ENCODE measurements at places on chromosomes 2 and 18. TPM values are rescaled to one million over a fixed set of nuclear protein-coding genes. Genes with fewer than 3 reads are reported as not detected.

DNA sequence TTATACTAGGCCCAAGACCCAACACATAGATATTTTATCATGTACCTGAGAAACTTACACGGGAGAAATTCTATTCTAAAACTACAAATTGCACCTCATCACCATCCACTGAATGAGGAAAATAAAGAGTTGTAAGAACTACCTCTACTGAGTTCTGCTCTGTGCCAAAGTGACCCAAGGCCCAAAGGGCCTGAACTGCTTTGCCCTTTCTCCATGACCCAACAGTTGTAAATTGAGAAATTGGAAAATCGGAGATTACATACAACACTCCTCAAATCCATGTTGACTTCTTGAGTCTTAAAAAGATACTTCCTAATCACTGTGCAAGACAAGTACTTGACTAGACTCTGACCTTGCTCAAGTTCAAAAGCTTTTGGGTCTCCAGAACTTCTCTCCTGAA is 8.8 kb downstream of the NR4A2 start:
- H3K27me3 ChIP-seq: peaks cover 12% of the 10 kb centered on the region
- H3K27ac ChIP-seq: no peak overlapping the region
- H3K4me3 ChIP-seq: no peak overlapping the region
- no peaks in the 10 kb centered on the region for H3K36me3 ChIP-seq
- DNase-seq: no peak

GRCh38 chr2:9644603-9645002 is 13.8 kb upstream of the YWHAQ start:
- no peaks in the 10 kb centered on the region for H3K27me3 ChIP-seq
- no peak overlapping the region for H3K27ac ChIP-seq
- H3K4me3 ChIP-seq: no peak overlapping the region
- H3K4me1 ChIP-seq: peaks cover 2% of the 10 kb centered on the region
- H3K36me3 ChIP-seq: no peaks in the 10 kb centered on the region

DNA sequence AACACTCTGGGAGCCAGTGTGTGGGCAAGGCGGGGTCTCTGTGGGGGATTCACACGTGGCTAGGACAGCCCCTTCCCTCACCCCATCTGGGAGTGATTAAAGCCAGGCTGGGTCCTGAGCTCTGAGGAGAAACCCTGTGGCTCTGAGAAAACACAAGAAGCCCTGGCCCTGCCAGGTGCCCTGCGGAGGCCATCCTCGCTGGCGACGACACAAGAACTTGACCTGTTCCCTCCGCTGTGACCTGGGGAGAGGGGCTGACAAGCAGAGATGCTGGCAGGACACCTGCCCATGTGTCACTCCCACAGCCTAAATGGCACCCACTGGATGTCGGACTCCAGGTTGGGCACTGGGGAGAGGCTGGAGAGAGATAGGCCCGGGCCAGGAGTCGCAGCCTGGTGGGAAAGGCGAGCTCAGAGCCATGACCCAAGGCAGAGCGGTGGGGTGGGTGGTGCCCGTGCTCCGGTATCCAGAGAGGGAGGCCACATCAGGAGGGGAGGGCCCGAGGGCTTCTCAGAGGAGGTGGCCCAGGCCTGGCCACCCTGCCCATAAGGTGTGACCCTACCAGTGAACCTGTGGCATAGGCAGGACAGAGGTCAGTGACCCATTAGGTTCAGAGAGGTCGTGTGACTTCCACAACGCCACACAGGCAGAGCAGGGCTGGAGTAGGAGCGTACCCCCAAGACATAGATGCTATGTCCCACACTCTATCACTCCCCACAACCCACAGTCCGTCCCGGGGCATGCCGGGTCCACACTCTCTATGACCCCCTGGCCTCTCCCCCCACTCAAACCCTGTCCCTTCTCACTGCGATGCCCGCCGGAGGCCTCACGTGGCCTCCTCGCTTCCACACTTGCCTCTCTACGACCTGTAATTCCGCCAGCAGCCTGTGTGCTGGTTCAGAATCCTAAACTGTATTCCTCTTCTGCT is 59.4 kb upstream of the HPCAL1 start:
- H3K27me3 ChIP-seq: 0 out of 2 replicates have a peak, but pooled peaks cover 2% of the 10 kb centered on the region
- H3K36me3 ChIP-seq: no peaks in the 10 kb centered on the region
- no peak overlapping the region for H3K4me3 ChIP-seq
- H3K4me1 ChIP-seq: no peaks in the 10 kb centered on the region

DNA sequence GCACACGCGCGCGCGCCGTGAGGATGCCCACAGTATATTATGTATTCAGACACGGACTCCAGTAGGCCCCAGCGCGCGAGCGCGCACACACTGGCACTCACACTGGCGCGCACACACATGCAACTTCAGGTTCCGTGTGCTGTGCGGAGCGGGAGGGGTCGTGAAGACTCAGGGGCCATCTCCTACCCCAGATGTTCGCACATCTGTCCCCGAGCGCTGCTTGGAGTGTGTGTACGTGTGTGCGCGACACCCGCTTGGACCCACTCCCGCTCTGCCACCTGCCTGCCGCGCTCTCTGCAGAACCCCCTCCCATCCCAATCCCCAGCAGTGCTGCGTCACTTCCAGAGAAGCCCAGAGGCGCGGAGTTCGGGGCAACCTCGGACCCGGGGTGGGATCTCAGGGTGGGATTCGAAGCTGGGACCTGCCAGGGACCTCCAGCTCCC is 2.6 kb downstream of the NRP2 start:
- DNase-seq: no peak
- peak overlapping the region; percentile 64 for H3K27ac ChIP-seq
- no peaks in the 10 kb centered on the region for H3K36me3 ChIP-seq
- no peaks in the 10 kb centered on the region for H3K27me3 ChIP-seq

GRCh38 chr2:176851200-176851888 is 361.2 kb upstream of the HNRNPA3 start:
- peaks cover 7% of the 10 kb centered on the region for H3K27me3 ChIP-seq
- H3K4me3 ChIP-seq: no peak overlapping the region
- H3K36me3 ChIP-seq: no peaks in the 10 kb centered on the region
- DNase-seq: no peak

- no peaks in the 10 kb centered on the region for H3K27me3 ChIP-seq
- no peak overlapping the region for H3K27ac ChIP-seq
- H3K36me3 ChIP-seq: peaks cover 79% of the 10 kb centered on the region
Measured at GRCh38 chr2:105393373-105394055, 5.3 kb downstream of the FHL2 start.

GRCh38 chr2:228774548-228774947 is 496.5 kb downstream of the PID1 start:
- H3K4me3 ChIP-seq: no peak overlapping the region
- H3K27me3 ChIP-seq: no peaks in the 10 kb centered on the region
- H3K4me1 ChIP-seq: no peaks in the 10 kb centered on the region
- no peaks in the 10 kb centered on the region for H3K36me3 ChIP-seq
- no peak overlapping the region for H3K27ac ChIP-seq

GRCh38 chr2:236117401-236117800 is 50.8 kb downstream of the GBX2 start:
- no peak for DNase-seq
- no peak overlapping the region for H3K4me3 ChIP-seq
- peaks cover 6% of the 10 kb centered on the region for H3K4me1 ChIP-seq

- no peak overlapping the region for H3K4me3 ChIP-seq
- H3K36me3 ChIP-seq: peaks cover 14% of the 10 kb centered on the region
- H3K27me3 ChIP-seq: no peaks in the 10 kb centered on the region
- no peak for DNase-seq
Measured at GRCh38 chr2:173185437-173185836, 109.8 kb downstream of the MAP3K20 start.

DNA sequence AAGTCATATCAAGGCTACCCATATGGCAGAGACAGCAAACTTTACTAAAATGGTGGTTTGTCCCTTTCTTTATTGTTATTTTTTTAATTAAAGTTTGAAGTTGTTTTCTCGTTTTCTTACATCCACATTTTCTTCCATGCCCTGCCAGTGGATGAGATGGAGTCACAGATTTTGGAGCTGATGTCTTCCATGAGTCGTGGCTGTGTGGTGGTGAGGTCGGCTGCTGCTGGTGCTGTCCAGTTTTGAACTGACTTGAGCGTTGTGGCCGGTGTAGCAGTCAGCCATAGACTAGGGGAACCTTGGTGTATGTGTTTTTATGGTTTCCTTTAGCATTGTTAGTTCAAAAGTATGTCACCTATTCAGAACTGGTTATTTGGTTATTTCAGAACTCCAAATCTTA is 182.8 kb downstream of the SH3RF3 start:
- H3K27ac ChIP-seq: no peak overlapping the region
- no peaks in the 10 kb centered on the region for H3K27me3 ChIP-seq
- no peaks in the 10 kb centered on the region for H3K36me3 ChIP-seq
- no peak overlapping the region for H3K4me3 ChIP-seq
- peaks cover 4% of the 10 kb centered on the region for H3K4me1 ChIP-seq
- DNase-seq: no peak

GRCh38 chr2:30109856-30110255 is 37.0 kb upstream of the YPEL5 start:
- H3K27ac ChIP-seq: no peak overlapping the region
- DNase-seq: no peak
- H3K4me1 ChIP-seq: peaks cover 22% of the 10 kb centered on the region
- H3K27me3 ChIP-seq: no peaks in the 10 kb centered on the region
- no peaks in the 10 kb centered on the region for H3K36me3 ChIP-seq

- no peaks in the 10 kb centered on the region for H3K27me3 ChIP-seq
- no peak overlapping the region for H3K4me3 ChIP-seq
- peaks cover 4% of the 10 kb centered on the region for H3K36me3 ChIP-seq
- no peak overlapping the region for H3K27ac ChIP-seq
- peaks cover 32% of the 10 kb centered on the region for H3K4me1 ChIP-seq
Measured at GRCh38 chr2:73018188-73018825, 53.2 kb downstream of the SFXN5 start.

- peak; percentile 92 for DNase-seq
- H3K4me1 ChIP-seq: peaks cover 97% of the 10 kb centered on the region
- H3K27me3 ChIP-seq: no peaks in the 10 kb centered on the region
- H3K27ac ChIP-seq: peak overlapping the region; percentile 18
Measured at GRCh38 chr18:48932822-48933510, 17.8 kb downstream of the SMAD7 start.

GRCh38 chr2:206456078-206456754 is 12.9 kb downstream of the ADAM23 start:
- H3K4me1 ChIP-seq: no peaks in the 10 kb centered on the region
- DNase-seq: no peak
- H3K27me3 ChIP-seq: no peaks in the 10 kb centered on the region
- no peak overlapping the region for H3K27ac ChIP-seq
- no peak overlapping the region for H3K4me3 ChIP-seq

- no peaks in the 10 kb centered on the region for H3K27me3 ChIP-seq
- H3K4me1 ChIP-seq: peaks cover 76% of the 10 kb centered on the region
- peak; percentile 97 for DNase-seq
- H3K4me3 ChIP-seq: no peak overlapping the region
Measured at GRCh38 chr2:20578895-20579825, 71.7 kb downstream of the HS1BP3 start.

DNA sequence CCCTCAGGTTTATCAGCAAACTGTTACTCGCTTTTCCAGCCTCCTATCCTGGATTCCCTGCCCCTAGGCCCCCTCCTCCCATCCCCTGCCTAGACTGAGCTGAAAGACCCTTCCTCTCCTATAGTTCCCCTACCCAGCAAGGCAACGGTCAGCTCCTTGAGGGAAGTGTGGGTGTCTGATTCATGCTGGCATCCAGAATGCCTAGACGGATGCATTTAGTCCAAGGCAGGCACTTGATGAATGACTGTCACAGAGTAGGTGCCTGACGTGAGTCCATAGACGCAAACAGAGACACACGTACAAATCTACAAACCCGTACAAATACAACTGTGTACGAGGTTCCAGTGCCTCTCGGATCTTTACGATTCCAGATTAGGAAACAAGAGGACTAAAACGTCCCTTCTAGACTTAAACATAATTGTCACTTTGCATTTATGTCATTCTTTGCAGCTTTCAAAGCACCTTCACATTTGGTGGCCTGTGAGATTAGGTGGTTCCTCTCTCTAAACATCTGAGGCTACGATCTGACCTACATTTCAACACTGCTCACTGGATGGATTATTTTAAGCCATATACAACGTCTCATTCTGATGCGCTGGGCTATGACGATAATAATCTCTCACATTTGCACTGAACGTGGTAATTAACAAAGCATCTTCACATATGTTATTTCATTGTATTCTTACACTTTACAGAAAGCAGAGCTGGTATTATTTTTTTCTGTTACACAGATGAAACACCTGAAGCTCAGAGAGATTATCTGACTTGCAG is 36.7 kb downstream of the DNMT3A start:
- H3K4me1 ChIP-seq: peaks cover 4% of the 10 kb centered on the region
- no peaks in the 10 kb centered on the region for H3K36me3 ChIP-seq
- no peaks in the 10 kb centered on the region for H3K27me3 ChIP-seq
- H3K27ac ChIP-seq: no peak overlapping the region
- DNase-seq: no peak

DNA sequence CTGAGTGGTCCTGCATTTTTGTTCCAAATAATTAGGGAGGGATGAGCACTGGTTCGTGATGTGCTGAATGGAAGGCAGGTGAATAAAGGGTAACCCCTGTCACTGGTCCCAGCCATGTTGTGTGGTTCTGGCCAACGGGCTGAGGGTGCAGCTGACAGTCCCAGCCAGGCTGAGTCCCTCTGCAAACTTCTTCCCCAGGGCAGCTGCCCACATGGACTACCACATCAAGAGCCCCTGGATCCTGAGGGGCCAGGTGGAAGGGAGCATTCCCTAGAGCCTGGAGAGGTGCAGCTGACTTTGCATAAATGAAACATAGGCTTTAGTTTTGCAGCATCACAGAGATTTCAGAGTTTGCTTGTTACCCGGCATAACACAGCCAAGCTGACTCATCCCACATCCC is 219.8 kb upstream of the MYT1L start:
- no peak for DNase-seq
- H3K4me1 ChIP-seq: no peaks in the 10 kb centered on the region
- no peaks in the 10 kb centered on the region for H3K27me3 ChIP-seq
- no peak overlapping the region for H3K27ac ChIP-seq
- no peak overlapping the region for H3K4me3 ChIP-seq

GRCh38 chr18:2847317-2848246 is 776 bp downstream of the EMILIN2 start:
- peak overlapping the region; percentile 34 for H3K4me3 ChIP-seq
- H3K36me3 ChIP-seq: no peaks in the 10 kb centered on the region
- peaks cover 22% of the 10 kb centered on the region for H3K4me1 ChIP-seq
- DNase-seq: peak; percentile 25
- peaks cover 56% of the 10 kb centered on the region for H3K27me3 ChIP-seq

DNA sequence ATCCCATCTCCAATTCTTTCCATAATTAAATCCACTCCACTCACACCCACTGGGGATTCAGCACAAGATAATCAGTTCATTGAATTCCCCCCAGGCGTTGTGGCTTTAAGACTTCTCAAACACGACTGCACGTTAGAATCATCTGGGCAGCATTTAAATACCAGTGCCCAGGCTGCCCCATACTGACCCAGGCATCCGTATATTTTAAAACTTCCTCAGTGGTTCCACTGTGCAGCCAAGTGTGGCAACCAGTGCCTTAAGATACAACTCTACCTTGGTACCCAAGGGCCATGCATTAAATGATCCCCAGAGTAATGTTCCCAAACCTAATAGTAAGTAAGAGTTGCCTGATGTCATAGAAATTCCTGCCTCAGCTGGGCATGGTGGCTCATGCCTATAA is 54.3 kb upstream of the BZW1 start:
- 0 out of 2 replicates have a peak overlapping the region, but pooled peaks have one; percentile 11 for H3K27ac ChIP-seq
- H3K4me3 ChIP-seq: no peak overlapping the region
- no peak for DNase-seq
- peaks cover 24% of the 10 kb centered on the region for H3K4me1 ChIP-seq
- no peaks in the 10 kb centered on the region for H3K36me3 ChIP-seq

Gene VPS54
- total RNA-seq: 32.8 TPM

Gene CASP10
- 1.6 TPM for total RNA-seq

Gene KCNJ13
- not detected for total RNA-seq

Measured in SJSA1 (cell line).